BJ (cell line): ENCODE measurements at places on chromosomes 5 and 9.

- no peak for DNase-seq
These were observed 596.1 kb downstream of the IRX1 start for GRCh38 chr5:4191703-4192102.

- no peak for DNase-seq
These were observed 73.4 kb downstream of the FBN2 start for GRCh38 chr5:128464596-128464995.

DNA sequence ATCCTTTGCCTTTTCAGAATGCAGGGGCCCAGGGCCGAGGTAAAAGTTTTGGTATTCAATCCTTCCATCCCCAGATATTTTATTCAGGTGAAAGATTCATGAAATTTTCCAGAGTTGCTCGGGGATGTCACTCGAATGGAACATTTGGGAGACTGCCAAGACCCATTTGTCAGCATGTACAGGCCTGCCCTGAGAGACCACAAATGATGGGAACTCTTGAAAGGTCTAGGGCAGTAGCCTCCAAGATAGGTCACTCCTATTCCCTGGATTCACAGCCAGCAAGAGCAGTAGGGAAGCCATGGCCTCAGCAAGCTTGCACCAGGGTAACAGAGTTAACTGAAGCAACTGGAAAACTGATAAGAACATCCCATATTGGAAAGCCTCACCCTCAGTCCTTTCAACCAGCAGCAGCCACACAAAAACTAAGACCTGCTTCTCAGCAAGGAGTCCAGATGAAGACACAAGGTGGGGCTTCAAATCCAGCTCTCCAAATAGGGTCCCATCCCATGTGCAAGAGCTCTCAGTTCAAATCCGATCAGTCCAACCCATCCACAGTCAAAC is 12.5 kb downstream of the CARD6 start:
- no peak for DNase-seq

GRCh38 chr5:148491015-148491792 is 107.4 kb downstream of the FBXO38 start:
- no peak for DNase-seq

GRCh38 chr5:62779010-62779422 is 200.4 kb downstream of the LRRC70 start:
- DNase-seq = no peak

DNA sequence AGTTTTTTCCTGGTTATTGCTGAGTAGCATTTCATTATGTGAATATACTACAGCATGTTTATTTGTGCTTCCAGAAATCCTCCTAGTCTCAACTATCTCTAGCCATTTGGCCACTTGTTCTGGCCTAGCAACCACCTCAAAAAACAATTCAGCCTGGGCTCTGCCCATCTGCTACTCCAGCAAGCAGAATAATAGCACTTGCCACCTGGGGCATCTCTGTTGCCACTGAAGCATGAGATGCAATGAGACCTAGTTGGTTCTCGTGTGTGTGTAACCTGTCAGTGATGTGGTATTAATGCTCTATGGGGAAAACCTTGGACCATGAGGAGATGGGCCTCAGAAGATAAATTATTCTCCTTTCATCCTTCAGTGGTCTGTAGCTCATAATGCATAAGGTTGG is 129.5 kb downstream of the RNF180 start:
- DNase-seq = no peak

- DNase-seq = no peak
These were observed 9.2 kb upstream of the TERT start for GRCh38 chr5:1304033-1304432.

DNA sequence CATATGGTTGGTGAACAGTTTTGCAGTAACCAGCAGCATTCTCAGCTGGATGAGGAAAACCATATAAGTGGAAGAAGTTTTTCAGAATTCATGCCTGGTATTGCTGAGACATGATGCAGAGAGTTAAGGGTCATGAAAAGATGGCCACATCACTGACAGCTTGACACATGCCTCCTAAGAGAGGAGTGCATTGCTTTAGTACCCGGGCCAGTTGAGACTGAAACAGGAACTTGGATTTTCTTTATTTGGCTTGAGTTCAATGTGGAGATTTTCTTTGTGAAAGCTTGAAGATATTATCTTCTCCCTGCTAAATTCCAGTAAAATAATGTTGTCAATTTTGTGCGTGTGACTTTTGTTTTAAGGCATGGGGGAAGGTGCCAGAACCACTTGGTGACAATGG is 35.8 kb downstream of the HACD4 start:
- no peak for DNase-seq

DNA sequence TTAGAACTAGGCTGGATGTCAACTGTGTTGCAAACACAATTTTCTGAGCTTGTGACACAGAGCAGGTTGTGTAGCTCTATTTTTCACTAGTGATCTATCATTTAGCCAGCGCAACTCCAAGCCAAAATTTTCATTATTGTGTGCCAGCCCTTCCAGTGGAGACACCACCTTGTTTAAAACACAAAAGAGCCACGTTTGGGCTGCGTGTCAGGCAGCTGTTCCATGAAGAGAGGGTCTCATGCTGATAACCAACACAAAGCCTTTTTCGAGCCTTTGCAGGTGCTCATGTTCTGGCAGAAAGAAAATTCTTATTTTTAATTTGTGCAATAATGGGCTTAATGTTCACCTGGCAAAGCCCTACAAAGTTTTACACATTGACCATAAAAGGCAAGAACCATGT is 237.6 kb upstream of the RGMB start:
- DNase-seq = no peak

DNA sequence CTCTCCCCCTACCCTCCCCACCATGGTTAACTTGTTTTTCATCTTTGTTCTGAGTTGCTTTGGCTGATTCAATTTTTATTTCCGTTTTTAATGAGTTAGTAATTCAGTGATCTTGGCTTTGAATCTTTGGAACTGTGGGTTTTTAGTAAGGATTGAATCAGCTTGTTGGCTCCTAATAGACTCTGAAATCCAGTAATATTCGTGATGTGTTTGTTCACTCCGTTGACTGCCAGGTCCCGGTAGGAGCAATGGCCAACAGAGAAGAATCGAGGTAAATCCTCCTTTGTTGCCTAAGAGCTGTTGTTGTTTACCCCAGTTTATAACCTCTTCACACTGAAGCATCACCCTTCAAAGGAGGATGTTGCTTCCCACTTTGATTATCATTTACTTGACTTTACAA is 92.7 kb downstream of the PCSK1 start:
- DNase-seq = no peak

GRCh38 chr5:2441495-2442180 is 309.8 kb downstream of the IRX2 start:
- DNase-seq = no peak

GRCh38 chr9:115002371-115003120 is 72.2 kb upstream of the TNFSF8 start:
- DNase-seq = no peak

- no peak for DNase-seq
These were observed 63.7 kb upstream of the FAM120A start for GRCh38 chr9:93387791-93388190.

DNA sequence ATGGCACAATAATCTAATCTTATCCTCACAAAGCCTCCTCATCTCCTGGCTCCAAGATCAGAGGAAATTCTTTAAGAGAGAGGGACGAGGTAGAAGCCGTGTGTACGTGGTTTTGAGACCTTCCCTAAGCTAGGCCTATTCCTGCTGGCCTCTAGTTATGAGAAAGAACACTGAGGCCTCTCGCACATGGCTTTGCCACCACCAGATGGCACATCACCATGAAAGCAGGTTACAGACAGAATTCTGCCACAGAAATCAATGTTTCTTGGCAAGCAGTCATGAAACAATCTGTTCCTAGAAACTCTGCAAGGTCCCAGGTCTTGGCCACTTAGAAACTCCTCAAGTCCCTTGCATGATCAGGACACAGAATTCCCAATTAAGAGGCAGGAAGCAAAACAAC is 268.2 kb upstream of the TAS2R1 start:
- DNase-seq = no peak

- DNase-seq = no peak
These were observed 13.9 kb downstream of the SGCD start for GRCh38 chr5:156340893-156341292.

DNA sequence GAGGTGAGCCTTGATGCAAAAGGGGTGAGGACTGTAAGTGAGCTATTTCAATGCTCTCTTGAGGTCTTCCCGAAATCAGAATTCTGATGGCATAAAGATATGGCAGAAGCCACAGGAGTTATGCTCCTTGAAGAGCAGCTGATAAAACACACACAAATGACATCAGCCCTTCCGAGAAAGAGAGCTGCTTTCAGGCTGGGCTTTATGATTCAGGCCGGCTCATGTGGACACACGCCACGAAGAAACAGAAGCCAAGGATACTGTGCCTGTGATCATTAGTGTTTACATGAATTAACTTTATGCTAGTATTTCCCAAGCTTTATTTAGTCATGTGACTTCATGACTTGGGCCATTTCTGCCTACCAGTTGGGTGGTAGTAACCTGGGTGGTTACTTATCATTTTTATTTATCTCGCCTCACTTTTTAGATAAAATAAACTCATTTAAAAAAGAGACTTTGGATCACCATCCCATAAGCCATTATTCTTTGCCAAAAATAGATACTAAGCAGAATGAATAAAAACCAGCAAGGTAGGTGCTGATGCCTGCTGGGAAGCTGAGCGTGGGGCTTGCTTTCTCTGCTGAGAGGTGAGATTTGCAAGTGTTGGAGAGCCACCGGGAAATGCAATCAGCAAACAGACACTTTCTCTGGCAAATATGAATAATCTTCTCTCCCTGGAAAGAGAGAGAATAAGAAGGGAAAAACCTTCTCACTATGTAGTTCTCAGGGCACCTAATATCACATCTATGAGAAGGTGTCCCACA is 73.0 kb upstream of the SLC25A51 start:
- DNase-seq = peak; percentile 69

DNA sequence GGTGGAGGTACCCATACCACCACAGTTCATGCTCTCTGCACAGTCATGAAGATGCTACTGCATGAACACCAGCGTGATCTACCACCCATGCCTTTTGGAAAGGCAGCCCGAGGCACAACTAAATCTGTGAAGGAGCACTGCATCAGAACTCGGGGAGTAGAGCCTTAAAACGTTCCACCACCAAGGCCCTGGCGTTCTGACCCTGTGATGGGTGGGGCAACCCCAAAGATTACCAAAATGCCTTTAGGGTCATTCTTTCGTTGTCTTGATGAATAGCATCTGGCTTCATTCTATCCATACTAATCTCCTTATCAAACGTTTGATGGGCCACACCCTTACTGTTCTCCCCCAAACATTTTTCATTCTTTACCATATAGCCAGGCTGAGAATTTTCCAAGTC is 97.9 kb downstream of the ADAMTS6 start:
- DNase-seq = no peak

GRCh38 chr5:139994234-139994633 is 48.9 kb downstream of the NRG2 start:
- no peak for DNase-seq

- DNase-seq = no peak
These were observed 236.7 kb downstream of the PIK3R1 start for GRCh38 chr5:68452286-68452685.

GRCh38 chr5:162283609-162284008 is 216.0 kb downstream of the GABRG2 start:
- DNase-seq = no peak
